ENCODE measurements at places on chromosomes 11 and 22.
A peak's percentile ranks its signal among the peaks of the same experiment; 100 is the strongest.

GRCh38 chr11:71311176-71311925, 59.0 kb upstream of the SHANK2 start:
- DNase-seq = no peak

- DNase-seq = no peak
These were observed 979 bp upstream of the MOGAT2 start for GRCh38 chr11:75716659-75717058.

- DNase-seq = no peak
These were observed 15.0 kb downstream of the PRDM11 start for GRCh38 chr11:45161252-45162063.

GRCh38 chr22:47129902-47130635, 367.6 kb downstream of the TBC1D22A start:
- DNase-seq = no peak

DNA sequence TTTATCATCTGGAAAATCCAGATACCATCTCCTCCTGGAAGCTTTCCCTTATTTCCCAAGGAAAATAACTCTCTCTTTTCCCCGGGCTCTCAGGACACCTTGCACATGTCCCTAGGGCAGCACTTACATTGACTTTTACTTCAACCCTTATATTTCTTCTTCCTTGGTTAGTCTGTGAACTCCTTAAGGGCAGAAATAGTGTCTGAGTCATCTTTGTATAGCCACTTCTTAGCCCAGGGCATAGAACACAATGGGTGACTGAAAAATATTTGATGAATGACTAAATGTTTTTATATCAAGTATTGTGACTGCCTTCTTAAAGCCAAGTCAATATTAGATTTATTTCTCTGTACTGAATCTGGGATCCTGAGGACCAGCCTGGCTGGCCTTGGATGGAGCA, 45.4 kb upstream of the MYOD1 start:
- no peak for DNase-seq

DNA sequence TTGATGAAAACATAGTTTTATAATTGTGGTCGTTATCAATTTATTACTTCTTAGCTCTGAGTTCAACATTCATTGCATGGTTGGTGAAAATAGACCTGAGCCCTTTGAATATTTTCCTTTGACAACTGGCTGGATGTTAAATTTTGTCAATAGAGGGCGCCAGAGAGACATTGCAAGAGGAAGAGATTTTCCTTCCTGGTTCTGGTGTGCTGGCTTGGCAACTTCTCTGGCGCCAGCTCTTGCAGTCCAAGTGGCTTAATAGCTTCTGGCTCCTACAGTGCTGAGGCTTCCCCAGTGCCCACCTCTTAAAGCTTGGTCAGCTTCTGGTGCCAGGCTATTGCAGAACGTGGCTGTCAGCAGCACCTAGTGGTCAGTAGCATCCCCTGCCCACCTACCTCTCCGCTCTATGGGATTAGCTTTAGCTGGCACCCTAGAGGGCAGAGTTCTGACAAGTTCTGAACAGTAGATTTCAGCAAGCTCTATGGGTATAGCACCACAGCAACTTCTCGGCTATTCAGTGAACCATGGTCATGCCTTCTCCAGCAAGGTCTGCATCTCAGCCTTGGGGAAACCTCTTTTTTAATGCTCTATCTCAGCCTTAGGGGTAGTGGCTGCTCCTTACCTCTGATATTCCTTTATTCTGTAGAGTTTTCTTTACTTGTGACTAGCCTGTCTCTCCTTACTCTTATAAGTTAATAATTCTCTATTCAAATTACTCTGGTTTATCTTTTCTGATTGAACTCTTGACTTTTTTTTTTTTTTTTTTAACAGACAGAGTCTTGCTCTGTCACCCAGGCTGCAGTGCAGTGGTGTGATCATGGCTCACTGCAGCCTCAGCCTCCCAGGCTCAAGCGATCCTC, 59.4 kb downstream of the ACER3 start:
- DNase-seq = peak; percentile 61

- no peak for DNase-seq
These were observed 5.4 kb upstream of the MAPK8IP2 start for GRCh38 chr22:50595189-50595588.

GRCh38 chr11:122701143-122701542, 45.6 kb downstream of the UBASH3B start:
- DNase-seq = no peak

DNA sequence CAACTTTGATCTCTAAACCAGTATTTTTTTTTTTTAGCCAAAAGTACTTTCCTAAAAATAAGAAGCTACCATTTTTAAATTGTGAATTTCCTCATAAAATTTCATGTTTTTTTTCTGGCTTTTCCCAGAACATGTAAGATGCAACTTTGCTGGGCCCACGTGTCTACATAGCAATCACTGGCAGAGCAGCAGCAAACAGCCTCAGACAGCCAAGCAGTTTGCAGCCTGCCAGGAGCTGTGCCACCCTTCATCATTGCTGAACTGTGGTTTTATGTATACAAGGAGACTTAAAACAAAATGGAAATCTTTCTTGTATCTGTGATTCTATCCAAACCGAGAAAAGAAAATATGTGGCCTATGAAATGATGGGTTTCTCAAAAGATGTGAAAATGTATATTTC, 110.2 kb downstream of the GRIA4 start:
- DNase-seq = no peak

- no peak for DNase-seq
These were observed 50.2 kb upstream of the SLC35C1 start for GRCh38 chr11:45754741-45755140.

GRCh38 chr11:8098361-8098760, 17.4 kb downstream of the TUB start:
- DNase-seq = peak; percentile 32

DNA sequence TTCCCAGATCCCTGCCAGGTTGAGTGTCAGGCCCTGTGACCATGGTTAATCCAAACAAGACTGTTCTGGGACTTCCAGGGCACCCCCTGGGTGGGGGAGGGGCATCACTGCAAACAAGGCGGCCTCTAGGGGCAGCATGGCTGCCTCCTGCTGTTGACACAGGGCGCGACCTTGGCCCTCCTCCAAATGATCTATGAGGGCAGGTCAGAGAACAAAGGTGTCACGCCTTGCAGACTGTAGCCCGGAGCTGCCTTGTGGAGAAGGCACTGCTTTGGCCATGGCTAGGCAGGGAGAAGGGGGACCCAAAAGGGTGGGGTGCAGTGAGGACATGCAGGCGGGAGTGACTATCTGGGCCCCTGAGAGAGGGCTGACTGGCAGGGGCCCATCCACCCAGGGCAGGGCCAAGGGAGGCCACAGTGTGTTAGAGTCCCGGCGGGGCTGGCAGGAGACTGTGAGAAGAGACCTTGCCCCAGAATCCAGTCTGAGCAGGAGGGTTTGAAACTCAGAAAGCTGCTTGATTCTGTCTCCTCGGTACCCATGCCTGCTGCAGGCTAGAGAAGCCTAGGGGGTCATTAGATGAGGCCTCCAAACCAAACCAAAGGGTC, 35.6 kb downstream of the KCNC1 start:
- DNase-seq = no peak

- peak; percentile 94 for DNase-seq
These were observed at the start of gene MTCH2 for GRCh38 chr11:47642099-47642855. MTCH2 (minus strand) TSS chr11:47642559; CDS start chr11:47642465, 94 bp downstream.

DNA sequence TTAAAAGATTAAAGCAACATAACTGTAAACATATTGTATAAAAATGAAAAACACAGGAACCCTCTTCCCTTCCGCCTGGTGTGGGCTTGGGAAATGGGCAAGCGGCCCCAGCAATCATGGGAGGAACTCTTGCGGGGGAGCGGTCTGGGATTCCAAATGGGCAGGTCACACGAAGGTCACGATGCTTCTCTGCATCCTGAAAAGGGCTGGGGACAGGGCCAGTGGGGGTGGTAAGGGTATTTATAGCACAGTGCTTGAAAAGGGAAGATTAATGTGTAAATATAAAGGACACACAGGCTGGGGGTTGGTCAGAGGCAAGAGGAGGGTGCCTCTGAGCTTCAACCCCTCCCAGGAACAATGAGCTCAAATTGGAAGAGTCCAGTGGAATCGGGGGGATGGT, 46.9 kb upstream of the OR4B1 start:
- no peak for DNase-seq

Data from fibroblast of skin of left quadriceps (primary cell).